Mucosa of gallbladder (tissue), 1 donor: ENCODE measurements at places on chromosomes 7 and 10. TPM values are rescaled to one million over a fixed set of nuclear protein-coding genes. Genes with fewer than 3 reads are reported as not detected.

GRCh38 chr10:79065091-79065551 is 3.6 kb upstream of the ZMIZ1 start:
- DNase-seq = no peak

GRCh38 chr7:81293806-81294205 is 375.0 kb upstream of the SEMA3C start:
- DNase-seq = no peak

GRCh38 chr7:157679607-157680006 is 342.8 kb downstream of the DNAJB6 start:
- DNase-seq = no peak

DNA sequence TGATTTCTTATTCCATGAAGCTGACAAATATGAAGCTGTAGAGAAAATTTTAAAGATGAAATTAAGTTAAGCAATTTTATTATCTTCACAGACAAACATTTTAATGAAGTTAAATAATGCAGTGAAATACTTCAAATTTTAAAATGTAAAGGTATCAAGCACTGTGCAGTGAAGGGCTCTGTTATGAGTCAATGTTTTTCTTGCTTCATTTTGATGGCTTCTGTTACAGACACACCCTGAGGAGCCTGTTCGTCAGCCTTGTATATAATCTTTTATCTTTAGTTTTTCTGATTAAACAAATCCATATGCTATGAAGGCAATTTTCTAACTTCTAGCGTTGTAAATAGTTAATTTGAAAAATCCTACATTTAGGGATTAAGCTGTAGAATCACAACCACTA is 18.5 kb downstream of the VSTM2A start:
- DNase-seq = no peak

GRCh38 chr7:17611611-17612010 is 313.2 kb downstream of the AHR start:
- peak; percentile 15 for DNase-seq

DNA sequence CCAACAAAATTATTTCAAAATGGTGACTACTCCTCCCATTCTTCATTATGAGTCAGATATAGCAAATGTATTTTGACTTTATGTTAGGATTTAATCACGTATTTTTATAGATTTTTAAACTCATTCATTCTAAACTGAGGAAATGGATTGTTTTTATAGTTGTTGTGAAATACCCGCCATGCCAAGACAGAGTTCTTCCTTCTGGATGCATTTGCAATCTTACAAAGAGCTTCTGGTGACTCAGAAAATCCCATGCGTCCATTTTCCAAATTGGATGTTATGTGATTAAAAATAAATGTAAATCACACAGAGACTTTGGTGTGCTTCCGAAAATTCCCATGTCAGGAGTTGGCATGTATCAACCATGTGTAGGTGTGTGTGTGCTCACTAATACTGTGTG is 179.3 kb downstream of the TRIL start:
- DNase-seq = no peak

DNA sequence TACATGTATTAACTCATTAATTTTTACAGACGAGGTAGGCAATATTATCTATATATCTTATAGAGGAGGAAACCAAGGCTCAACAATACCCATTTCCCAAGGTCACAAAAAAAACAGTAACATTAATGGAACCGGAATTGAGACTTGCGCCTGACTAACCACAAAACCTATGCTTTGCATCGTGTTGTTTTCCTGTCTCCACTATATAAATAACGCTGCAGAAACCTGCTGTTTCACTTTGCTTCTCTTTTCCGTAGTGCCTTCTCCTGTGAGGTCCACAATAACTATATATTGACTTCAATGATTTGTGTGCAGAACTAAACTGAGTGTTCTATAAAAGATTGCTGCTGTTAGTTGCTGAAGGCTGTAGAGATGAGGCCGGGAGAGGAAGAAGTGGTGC is 97.7 kb upstream of the RPA3 start:
- DNase-seq = no peak

- DNase-seq = peak; percentile 68
Observed at GRCh38 chr7:123769371-123769770, 20.6 kb upstream of the WASL start.

GRCh38 chr7:1848013-1848640 is 178.1 kb downstream of the ELFN1 start:
- DNase-seq = no peak

GRCh38 chr10:59698326-59698725 is 11.3 kb downstream of the SLC16A9 start:
- no peak for DNase-seq

GRCh38 chr10:62054830-62055229 is 153.3 kb downstream of the ARID5B start:
- no peak for DNase-seq

- no peak for DNase-seq
Observed at GRCh38 chr10:67664942-67665341, 31.1 kb downstream of the CTNNA3 start.

- no peak for DNase-seq
Observed at GRCh38 chr10:43902842-43903241, 254.2 kb upstream of the ZNF32 start.

DNA sequence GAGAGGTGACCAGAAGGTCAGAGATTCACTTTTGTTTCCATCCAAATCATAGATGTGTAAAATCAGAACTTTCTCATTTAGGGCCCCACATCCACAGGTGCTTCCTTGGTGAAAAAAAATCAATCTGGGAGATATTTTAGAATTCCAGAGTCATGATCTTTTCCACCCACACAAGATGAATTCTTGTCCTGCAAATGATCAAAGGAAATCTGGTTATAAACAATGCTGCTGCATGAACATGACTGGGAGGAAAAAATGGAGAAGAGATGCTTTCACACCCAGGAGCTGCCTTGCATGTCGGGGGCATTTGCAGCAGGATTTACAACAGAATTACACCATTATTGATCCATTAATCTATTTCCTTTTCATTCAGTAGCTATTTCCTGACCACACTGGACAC is 106.5 kb upstream of the TMEM72 start:
- no peak for DNase-seq

DNA sequence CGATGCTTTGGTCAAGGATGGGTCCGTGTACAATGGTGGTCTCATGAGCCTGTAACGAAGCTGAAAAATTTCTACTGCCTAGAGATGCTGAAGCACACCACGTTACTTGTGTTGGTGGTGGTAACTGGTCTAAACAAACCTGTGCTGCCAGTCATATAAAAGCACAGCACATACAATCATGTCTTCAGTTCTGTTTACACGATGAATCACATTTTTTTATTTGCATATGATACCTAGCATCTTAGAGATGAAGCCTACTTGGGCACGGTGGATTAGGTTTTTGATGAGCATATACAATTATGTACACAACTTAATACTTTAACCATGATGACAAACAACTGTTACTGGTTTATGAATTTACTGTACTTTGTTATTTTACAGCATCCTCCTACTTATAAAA is 201.0 kb downstream of the ZMYND11 start:
- DNase-seq = no peak

GRCh38 chr7:5396999-5397663 is 26.5 kb downstream of the TNRC18 start:
- peak; percentile 92 for DNase-seq

DNA sequence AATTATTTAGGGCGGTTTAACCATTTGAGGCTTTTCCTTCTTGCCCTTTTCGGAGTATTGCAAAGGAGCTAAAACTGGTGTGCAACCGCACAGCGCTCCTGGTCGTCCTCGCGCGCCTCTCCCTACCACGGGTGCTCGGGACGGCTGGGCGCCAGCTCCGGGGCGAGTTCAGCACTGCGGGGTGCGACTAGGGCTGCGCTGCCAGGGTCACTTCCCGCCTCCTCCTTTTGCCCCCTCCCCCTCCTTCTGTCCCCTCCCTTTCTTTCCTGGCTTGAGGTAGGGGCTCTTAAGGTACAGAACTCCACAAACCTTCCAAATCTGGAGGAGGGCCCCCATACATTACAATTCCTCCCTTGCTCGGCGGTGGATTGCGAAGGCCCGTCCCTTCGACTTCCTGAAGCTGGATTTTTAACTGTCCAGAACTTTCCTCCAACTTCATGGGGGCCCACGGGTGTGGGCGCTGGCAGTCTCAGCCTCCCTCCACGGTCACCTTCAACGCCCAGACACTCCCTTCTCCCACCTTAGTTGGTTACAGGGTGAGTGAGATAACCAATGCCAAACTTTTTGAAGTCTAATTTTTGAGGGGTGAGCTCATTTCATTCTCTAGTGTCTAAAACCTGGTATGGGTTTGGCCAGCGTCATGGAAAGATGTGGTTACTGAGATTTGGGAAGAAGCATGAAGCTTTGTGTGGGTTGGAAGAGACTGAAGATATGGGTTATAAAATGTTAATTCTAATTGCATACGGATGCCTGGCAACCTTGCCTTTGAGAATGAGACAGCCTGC is 3.1 kb downstream of the FZD1 start:
- no peak for DNase-seq

DNA sequence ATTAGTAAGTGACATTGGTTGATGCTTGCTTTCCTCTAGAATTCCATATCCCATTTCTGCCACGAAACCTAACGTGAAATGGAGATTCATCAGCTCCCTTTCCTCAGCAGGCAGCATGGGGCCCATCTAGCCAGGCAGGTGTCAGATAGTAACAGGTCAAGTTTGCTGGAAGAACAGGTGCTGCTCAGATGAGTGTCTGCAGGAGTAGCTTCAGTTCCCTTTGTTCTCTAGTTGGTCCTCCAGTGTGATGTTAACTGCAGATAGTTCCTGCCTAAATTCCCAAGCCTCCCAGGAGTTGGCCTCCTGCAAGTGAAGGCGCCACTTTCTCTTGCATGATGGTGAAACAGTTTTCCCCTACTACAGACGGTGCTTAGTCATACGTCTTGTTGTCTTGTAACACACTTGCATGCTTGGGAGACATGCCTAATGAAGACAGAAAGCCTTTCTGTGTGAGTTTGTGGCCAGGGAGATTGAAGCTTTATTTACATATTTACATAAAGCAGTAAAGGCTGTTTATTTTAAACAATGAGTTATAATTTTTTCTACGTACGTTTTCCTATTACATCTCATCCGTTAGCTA is 175.4 kb downstream of the CHN2 start:
- no peak for DNase-seq

GRCh38 chr10:80526218-80526617 is 11.5 kb upstream of the SH2D4B start:
- no peak for DNase-seq

DNA sequence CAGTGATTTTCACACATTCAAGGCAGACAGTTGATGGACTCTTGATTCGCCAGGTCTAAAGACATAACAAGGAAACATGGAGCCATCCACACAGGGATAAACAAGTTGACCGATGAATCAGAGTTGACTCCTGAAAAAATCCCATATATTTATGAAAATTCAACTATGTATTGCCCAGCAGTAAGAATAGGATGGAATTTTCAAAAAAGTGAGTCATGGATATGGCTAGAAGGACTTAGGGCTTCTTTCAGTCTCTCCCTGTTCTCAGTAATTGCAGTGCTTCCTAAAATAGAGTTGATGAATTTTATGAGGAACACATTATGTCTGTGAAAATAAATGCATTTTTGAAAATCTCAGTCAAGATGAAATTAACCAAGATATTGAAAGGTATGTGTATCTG is 301.2 kb downstream of the PLXDC2 start:
- DNase-seq = no peak

- no peak for DNase-seq
Observed at GRCh38 chr10:73785721-73786511, 510 bp downstream of the ZSWIM8 start.

- no peak for DNase-seq
Observed at GRCh38 chr10:117107238-117107637, 30.8 kb downstream of the VAX1 start.

DNA sequence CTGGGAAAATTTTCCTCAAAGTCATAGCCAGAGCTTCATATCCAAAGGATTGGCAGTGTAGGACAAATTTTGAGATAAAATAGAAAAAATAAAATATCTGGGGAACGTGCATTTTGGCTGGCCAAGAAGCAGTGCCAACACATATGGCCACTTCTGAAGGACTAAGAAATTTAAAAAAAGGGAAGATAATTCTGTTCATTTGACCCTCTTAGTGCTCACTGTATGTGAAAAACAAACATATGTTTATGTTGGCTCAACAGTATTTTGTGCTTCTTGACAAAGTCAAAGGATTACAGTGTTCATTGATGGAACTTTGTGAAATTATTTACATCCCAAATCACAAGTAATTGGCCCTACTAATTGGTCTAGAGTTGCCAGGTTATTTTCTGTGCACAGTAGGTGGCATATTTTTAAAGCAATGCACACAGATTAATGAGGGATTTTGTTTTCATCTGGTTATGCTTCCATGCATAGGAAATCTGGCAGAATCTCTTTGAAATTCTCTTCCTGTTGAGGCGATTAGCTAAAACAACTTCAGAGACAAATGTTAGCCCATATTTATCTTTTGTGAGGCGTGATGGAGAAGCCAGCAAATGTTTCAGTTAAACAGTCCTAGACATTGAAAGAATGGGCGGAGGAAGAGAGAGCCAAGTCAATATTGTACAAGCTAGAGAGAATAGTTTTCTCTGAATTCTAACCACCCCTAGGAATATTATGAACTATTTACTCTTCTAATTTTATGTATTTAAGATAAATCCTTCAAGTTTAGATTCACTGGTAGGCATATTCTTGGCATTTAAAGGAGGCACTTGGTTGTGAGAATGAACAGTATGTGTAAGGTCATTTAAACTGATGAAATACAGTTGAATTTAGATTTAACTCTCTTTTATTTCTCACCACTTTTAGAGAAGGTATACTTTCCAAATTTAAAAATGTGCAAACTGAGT is 237.7 kb upstream of the MBL2 start:
- DNase-seq = no peak

- DNase-seq = no peak
Observed at GRCh38 chr10:36393801-36394200, 731.6 kb upstream of the ANKRD30A start.

DNA sequence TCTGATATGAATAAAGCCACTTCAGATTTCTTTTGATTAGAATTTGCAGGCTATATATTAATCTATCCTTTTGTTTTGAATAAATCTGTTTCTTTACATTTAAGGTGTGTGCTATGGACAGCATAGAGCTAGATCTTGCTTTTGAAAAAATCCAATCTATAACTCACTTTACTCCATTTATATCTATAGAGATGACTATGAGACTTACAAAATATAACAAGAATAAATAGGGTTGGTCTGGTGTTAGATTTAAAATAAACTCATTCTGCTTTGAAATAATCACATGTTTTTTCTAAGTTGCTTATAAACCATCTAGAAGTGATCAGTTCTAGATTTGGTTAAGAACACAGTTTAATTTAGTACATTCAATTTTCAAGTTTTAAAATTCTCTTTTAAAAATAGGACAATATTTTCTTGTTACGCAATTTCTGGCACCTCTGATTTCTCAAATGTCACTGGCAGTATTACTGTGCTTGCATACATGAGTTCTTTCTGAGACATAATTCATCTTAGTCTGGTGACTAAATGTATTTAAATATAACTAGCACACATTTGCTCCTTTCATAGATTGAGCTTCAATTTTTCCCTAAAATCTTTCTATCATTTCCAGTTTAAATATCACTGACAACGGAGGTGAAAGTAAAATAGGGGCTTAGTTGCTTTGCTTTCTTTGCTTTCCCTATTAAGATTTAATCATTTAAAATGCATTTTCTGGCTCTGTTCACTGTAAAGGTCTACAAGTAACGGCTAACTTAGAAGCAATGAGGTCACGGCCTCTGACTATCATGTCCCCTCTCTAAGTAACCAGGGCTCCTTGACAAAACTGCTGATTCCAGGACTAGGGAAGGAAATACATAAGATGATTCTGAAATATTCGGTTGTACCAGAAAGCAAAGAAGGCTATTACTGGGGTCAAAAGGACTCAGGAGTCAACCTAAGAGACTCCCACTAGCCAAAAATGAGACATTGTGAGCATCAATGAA is 89.3 kb downstream of the ICA1 start:
- DNase-seq = no peak

The POM121C gene
- total RNA-seq = 46.4 TPM

The DNAJB6 gene
- 95.8 TPM for total RNA-seq

The AKR1B15 gene
- 43.2 TPM for total RNA-seq

The FAM237B gene
- not detected for total RNA-seq

The HOGA1 gene
- 13.3 TPM for total RNA-seq

The ELMO1 gene
- total RNA-seq = 43.4 TPM
